H7 (cell line): ENCODE measurements at places on chromosomes 11 and 22. TPM values are rescaled to one million over a fixed set of nuclear protein-coding genes. Genes with fewer than 3 reads are reported as not detected.
A peak's percentile ranks its signal among the peaks of the same experiment; 100 is the strongest.

DNA sequence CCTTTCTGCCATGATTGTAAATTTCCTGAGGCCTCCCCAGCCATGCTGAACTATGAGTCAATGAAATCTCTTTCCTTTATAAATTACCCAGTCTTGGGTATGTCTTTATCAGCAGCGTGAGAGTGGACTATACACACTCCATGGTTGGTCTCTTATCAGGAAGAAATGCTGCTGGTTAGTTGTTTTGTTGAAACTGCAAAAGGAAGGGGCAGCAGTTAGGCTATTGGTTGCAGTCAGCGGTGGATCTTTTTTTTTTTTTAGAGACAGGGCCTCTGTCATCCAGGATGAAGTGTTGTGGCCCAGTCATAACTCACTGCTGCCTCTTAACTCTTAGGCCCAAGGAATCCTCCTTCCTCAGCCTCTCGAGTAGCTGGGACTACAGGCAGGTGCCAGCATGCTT, 51.7 kb downstream of the HSD17B12 start:
- DNase-seq, result no peak

PNPLA3 gene
- 10.7 and 15.0 TPM in 2 replicates for total RNA-seq

GRCh38 chr11:81658722-81659121, 1074.9 kb downstream of the FAM181B start:
- DNase-seq, result peak; percentile 5

MPPED2 gene
- total RNA-seq, result 0.48 and 0.89 TPM in 2 replicates

- DNase-seq, result no peak
Observed at GRCh38 chr11:5610446-5610845, 14.0 kb downstream of the TRIM6 start.

DNA sequence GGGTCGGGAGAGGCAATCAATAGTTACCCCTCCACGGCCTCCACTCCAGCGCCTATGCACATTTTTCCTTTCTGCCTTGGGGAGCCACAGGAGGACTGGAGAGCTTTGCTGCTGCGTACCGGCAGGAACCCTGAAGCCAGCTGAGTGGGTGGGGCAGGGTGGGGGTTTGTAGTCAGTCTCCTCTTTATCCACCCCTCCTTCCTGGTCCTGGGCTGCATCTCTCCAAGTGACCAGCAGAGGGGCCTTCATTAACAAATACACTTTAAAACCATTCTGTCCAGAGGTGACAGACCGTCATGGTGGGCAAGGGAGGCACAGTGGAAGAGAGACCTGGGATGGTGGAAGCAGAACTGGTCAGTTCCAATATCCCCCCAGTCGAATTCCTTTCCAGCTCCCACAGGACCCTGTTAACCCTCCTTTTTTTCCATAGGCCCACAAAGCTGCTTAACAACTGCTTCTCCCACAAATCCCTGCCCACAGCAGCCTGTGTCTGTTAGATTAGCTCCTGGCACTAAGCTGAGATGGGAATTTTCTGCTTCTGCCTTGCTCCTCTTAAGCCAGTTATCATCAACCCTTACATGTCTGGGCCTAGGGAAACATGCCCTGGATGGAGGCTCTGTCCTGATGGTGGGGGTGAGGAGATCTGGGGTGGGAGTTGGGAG, 3.9 kb upstream of the ABCG4 start:
- peak; percentile 93 for DNase-seq

DNA sequence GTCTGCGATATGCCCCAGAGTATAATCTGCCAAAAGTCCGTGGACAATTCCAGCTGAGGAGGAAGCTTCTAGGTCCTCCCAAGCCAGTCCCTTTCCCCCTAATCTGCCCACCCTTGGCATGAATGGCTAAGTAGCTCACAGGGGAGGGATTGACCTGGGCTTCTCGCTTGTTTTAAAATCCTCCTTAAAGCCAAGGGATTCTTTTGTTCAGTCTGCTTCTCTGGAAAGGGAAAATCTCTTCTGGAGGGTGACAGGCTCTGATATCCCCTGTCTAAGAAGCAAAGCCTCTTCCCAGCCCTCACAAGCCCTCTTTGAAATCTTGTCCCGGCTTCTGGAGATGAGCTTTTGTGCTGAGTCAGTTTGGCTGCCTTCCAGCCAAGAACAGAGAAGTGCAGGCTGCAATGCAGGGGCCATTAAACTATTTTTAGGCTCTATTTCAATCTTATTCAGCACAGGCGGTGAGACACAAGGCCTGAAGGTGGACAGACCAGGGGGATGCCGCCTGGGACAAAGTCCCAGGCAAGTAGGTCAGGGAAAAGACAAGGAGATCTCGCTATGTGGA, 23.9 kb downstream of the NEFH start:
- DNase-seq, result no peak

SLC7A4 gene
- not detected in 2 replicates for total RNA-seq

DNA sequence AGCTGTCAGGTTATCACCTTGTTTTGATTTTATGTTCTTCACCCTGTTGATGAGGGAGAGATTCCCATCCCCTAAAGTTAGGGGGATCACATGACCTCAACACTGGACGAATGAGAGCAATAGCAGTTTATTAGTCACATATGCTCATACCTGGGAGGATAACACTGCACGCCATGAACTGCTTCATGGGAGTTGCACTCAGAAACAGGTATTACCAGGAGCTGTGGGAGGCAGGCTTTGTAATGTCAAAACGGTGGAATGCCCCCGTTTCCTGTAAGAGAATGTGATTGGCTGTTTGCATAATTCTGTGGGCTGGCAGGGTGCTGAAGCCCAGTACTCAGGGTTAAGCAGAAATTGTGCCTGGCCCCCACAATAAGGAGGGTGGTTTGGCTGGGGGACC, 3.2 kb upstream of the THY1 start:
- DNase-seq, result peak; percentile 73

DNA sequence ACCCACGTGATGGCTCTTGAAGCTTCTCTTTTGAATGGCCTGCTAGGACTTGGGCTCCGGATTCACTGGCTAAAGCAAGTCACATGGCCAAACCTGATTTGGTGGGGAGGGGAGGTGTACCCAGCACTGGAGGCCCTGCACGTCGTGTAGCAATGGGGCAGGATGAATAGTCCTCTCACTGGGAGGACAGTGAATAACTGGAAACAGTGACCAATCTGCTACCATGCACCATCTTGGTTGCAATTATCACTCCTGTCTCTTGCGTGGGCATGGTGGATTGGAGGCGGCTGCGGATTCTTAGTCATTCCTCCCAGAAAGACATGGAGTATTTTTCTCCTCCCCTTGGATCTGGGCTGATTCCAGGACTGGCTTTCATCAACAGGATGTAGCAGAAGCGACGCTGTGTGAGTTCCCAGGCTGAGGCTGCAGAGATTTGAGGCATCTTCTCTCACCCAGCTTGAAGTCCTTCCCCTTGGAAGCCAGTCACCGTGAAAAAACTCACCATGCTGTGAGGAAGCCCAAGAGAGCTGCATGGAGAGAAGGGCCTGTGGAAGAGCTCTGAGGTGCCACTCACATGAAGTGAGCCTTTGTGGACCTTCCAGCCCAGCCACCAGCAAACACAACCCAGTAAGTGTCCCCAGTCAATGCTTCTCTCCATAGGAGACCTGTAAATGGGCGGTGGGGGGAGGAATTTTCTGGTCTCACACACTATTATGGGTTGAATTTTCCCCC, 70.4 kb downstream of the IGLL1 start:
- DNase-seq, result peak; percentile 24

DNA sequence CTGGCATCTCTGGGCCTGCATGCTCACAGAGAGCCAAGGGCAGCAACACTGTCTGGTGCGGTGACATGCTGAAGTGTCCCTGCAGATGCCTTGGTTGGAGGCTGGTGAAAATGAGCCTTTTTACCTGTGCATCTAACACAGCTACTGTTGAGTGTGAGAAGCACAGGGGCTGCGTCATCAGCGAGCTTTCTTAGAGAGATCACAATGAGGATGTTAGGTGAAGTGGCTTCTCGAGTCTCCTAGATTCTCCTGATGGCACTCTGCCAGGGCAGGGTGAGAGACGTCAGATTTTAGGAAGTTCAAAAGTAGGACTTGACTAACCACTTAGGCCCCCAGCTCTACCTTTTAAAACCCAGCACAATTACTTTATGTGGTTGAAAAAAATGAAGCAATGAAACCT, 3.6 kb upstream of the SLC15A3 start:
- DNase-seq, result no peak

- no peak for DNase-seq
Observed at GRCh38 chr22:17537155-17537554, 26.1 kb upstream of the SLC25A18 start.

DNA sequence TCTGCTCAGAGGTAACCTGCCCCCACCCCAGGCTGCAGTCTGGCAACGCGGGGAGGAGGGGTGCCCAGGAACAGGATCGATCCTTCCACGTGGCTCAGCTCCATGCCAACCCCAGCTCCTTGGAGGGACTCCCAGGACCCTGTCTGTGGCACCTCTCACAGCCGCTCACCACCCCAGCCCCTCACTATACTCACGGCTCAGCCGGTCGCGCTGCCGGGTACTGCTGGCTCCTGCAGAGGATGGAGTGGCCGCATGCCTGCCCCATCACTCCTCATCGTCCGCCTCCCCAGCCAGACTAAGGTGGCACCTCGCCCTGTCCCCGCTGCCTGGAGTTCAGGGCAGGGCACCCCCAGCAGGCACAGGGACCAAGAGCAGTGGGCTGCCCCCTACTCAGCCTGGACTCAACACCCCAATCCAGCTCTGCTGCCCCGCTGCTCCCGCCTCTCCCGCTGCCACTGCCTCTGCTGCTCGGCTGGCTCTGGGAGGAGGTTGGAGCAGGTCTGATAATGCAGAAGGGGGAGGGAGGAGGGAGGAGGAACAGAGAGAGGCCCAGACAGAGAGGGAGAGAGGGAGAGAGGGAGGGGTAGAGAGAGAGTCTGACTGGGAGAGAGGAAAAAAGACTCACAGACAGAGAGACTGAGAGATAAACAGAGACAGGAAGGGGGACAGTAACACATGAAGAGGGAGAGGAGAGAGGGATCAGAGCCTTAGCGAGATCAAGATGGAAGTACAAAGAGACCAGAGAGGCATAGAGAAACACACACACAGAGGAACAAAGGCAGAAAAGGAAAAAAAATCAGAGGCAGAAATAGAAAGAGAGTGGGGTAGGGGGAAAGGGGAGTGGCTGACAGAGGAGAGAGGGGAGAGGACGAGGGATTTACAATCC, at the start of gene PDE2A:
TSS of gene PDE2A (minus strand) at position 480 of the 886 bp plus-strand sequence. CDS start at position 265, 215 bp downstream.
- peak; percentile 80 for DNase-seq

XPNPEP3 gene
- 10.1 and 12.6 TPM in 2 replicates for total RNA-seq

MTMR3 gene
- 16.7 and 19.6 TPM in 2 replicates for total RNA-seq

GRCh38 chr11:104000798-104001197, 35.6 kb upstream of the DDI1 start:
- DNase-seq, result no peak

- no peak for DNase-seq
Observed at GRCh38 chr11:77215106-77215505, 86.4 kb downstream of the GDPD4 start.

- no peak for DNase-seq
Observed at GRCh38 chr11:35523331-35523768, 2.1 kb downstream of the PAMR1 start.

- DNase-seq, result no peak
Observed at GRCh38 chr11:69156673-69157155, 979 bp downstream of the SMIM38 start.

MRGPRF gene
- total RNA-seq, result 6.5 and 7.6 TPM in 2 replicates

- peak; percentile 75 for DNase-seq
Observed at GRCh38 chr11:64070314-64070681, 34.6 kb downstream of the FLRT1 start.

PGGHG gene
- 69.0 and 102 TPM in 2 replicates for total RNA-seq

- DNase-seq, result no peak
Observed at GRCh38 chr11:35338921-35339320, 80.4 kb downstream of the SLC1A2 start.

DNA sequence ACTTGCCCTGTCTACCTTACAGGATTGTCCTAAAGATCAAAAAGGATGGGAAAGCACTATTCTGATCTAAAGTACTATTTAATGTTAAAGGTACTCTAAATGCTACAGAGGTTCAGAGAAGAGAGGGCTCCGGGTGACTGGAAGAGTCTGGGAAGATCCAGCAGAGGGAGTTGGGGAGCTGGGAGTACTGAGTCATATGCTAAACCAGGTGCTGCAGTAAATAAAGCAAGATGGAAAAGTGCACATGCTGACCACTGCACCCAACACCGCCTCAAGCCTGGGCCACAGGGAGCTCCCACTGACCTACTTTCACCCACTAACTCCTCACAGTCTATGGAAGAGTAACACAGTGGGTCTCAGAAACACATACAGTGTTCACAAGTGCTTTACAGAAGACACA, 49.3 kb downstream of the WT1 start:
- DNase-seq, result peak; percentile 68

DNA sequence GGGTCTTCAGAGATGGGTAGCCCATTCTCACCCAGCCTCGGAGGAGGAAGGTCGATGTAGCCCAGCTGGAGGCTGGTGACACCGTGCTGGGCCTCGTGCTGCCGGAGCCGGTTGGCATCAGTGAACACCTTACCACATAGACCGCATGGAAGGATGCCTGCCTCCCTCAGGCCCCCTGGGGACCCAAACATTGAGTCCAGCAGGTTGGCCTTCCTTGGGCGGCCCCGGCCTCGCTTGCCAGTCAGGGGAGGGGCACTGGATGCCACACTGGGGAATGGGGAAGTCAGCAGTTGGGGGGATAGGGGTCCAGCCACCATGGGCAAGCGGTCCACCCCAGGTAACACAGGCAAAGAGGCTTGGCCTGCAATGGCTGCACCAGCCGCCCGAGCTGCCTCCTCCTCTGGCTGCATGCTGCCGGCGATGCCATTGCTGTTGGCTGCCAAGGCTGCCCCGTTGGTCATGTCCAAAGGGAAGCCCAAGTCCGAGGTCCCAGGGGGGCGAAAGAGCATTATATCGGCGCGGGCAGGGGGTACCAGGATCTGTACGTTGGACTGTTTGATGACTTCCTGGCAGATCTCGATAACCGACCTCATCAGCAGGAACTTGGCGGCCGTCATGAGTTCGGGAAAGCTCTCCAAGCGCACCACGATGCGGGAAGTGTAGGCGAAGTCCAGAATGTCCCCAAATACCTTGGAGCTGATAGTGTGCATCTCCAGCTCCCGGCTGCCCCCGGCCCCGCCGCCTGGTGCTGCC, 1.4 kb downstream of the PATZ1 start:
- peak; percentile 42 for DNase-seq

- DNase-seq, result peak; percentile 26
Observed at GRCh38 chr11:134537941-134538340, 125.9 kb upstream of the B3GAT1 start.

GRCh38 chr11:36363361-36364268, 67.5 kb downstream of the PRR5L start:
- DNase-seq, result peak; percentile 26

GRCh38 chr11:26958702-26959049, 35.2 kb upstream of the FIBIN start:
- no peak for DNase-seq
